ENCODE measurements at places on chromosomes 6 and 20.

- no peak for DNase-seq
Measured at GRCh38 chr6:147287869-147288271, 83.7 kb downstream of the STXBP5 start.

DNA sequence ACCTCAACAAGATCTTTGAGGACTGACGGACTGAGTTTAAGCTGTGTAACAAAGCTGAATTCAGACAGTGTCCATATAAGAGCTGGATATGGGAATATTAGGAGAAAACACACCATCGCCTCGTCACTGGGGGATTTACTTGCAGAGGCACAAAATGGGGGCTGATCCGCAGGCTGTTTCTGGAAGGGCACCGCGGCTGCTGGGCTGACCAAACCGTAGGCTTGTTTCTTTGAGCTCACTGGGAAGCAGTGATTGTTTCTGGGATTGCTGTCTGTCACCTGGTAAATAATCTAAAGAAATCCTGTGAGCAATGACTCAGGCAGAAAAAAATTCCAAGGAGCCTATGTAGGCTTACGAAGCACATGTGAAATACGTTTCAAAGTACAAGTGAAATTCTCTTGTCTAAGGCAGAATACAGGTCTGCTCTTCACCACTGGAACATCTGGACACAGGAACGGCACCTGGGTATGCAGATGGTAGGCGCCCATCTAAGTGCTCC lies 63.9 kb upstream of the MPC1 start:
- DNase-seq = no peak

GRCh38 chr6:16396497-16397319 lies 158.3 kb downstream of the GMPR start:
- DNase-seq = no peak

DNA sequence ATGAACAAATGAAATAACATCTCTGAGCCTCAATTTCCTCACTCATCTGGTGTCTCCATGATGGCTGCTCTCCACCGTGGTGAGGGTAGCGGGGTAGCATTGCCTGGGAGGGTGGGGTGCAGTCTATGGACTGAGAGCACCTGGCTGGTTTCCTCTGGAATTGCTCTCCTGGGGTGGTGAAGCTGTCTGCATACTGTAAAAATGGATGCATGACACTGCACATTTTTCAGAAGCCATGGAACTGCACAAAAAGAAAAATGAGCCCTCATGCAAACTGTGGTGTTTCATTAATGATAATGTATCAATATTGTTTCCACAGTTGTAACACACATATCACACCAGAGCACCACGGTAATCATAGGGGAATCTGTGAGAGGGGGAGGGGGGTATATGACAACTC lies 12.1 kb upstream of the ITPR3 start:
- no peak for DNase-seq

DNA sequence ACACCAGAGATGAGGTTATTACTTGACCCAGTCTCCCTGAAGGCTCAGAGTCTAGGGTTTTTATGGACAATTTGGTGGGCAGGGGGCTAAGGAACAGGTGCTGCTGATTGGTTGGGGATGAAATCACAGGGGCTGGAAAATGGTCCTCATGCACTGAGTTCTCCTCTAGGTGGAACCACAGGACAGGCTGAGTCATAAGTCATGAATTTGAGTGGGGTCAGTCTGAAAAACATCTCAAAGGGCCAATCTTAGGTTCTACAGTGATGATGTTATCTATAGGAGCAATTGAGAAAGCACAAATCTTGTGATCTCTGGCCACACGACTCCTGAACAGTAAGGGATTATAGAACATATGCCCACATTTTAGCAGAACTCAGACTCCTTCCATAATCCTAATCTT lies 5.9 kb upstream of the MRS2 start:
- DNase-seq = no peak

- no peak for DNase-seq
Measured at GRCh38 chr20:63254232-63254605, at the start of gene NKAIN4. Gene NKAIN4 (minus strand): TSS chr20:63254463. CDS start chr20:63254450, 13 bp downstream.

GRCh38 chr20:11195169-11195568 lies 521.4 kb upstream of the JAG1 start:
- DNase-seq = no peak

DNA sequence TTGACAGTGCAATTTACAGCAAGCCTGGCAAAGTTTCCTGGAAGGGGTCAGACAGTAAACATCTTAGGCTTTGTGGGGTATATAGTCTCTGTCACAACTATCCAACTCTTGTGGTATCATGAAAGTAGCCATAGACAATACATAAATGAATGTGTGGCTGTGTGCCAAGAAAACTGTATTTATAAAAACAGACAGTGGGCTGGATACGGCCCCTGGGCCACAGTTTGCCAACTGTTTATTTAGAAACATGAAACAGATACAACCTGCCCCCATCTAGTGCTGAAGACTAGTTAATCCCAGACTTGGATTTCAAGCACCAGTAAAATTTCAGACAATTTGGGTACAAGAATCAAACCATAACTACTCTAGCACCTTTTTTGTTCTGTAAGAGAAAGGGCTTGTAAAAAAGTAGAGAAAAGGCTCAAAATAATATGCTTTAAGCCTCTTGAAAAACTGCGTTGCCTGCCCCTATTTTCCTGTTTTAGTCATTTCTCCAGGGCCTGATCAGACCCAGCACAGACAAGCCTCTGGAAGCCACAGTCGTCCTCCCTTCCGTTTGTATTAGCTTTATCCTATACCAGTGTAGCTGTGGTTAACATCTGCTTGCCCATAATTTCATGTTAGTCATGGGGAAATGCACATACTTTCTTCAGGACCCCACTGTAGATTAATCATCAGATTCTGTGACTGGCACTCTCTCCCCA lies 30.8 kb downstream of the JAG1 start:
- DNase-seq = no peak

DNA sequence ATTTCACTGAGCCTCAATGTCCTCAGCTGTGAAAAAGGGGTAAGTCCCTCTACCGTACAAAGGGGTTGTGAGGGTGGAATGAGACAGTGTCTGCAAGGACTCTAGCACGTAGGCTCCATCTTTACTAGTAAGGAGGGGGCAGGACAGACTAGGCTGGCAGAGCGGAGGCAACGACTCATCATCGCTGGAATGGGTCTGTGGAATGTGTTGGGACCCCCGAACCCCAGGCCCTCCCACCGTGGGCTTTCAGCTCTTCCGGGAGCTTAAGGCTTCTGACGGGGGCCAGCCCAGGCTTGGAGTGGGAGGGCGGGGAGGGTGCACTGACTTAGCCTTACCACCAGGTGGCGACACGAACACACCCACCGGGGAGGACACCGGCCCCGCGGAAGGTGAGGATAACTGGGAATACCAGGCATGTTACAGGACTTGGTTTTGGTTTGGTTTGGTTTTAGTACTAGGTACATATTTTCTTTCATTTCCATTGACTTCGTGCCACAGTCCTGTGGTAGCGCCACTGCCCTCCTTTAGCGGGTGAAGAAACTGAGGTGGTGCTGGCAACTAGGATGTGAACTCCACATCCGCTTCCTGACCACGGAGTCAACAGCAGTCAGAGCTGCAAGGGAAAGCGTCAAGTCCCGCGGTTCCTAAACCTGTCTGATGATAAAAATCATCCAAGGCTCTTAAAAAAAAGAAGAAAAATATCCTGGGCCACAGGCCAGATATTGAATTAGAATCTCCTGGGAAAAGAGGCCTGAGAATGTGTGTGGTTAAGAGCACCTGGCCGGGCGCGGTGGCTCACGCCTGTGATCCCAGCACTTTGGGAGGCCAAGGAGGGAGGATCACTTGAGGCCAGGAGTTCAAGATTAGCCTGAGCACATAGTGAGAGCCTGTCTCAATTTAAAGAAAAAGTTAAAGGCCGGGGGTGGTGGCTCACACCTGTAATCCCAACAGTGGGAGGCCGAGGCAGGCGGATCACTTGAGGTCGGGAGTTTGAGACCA lies 10.3 kb upstream of the TULP1 start:
- peak; percentile 87 for DNase-seq

- DNase-seq = no peak
Measured at GRCh38 chr20:52824494-52825216, 147.5 kb upstream of the TSHZ2 start.

DNA sequence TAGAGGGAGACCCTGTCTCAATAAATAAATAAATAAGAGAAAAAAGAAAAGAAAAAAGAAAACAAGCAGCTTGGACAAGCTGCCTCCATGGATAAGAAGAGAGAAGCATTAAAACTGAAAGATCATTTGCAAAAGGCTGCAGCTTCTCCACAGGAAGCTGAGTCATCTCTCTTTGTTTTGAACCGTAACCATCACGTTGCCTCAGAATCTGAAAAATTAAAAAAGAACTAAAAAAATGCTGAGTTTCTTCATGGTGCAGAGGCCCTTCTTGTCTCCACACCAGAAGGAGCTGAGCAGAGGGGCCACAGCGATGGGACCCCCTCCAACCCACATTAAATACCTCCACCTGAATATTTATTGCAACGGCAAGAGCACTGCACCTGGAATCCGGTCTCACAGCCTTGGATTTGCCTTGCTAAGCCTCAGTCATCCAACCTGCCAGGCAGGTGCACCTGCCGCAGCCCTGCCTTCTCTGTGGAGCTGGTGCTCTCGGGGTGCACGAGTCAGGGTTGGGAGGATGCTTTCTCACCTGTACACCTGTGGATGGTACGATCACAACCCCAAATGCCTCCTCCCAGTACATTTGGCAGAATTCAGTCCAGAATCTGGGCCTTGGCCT lies 28.1 kb downstream of the TOX2 start:
- DNase-seq = peak; percentile 77
